ENCODE measurements at places on chromosomes 6 and 20.

DNA sequence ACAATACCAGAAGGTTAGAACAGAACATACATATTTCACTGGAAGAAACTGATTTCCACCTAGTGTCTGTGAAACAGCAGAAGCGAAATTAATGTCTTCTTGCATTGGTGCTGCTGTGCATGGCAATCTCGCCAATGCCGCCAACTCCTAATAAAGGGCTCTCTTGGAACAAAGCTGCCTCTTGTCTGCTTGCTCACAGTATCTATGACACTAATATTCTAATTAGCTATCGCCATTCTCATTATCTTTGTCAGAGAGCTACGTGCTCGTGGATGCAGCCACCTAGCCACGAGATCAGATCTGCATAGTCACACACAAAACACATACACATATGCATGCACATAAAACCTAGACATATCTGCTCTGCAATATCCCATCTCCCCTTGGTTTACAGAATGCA, 145.9 kb upstream of the OLIG3 start:
- DNase-seq = no peak

- DNase-seq = no peak
These were observed 14.3 kb upstream of the PIM1 start for GRCh38 chr6:37155394-37156312.

DNA sequence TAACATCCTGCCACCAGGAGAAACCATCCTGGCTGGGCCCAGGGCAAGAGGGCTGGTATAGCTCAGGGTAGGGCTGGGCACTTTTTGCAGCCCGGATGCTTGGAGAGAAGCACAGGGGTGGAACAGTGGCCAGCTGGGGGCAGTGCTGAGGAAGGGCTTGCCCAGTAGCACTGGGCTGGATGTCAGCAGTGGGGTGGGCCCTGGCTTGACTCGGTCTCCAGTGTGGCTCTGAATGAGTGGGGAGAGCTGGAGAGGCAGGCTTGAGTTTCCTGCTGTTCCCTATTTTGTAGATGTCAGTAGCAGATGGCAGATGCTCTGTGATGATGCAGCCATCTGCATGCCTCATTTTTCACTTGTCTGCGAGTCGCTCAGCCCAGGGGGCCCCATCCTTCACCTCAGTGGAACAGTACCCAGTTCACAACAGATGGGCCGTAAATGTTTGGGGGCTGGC, 56.3 kb upstream of the TULP1 start:
- DNase-seq = no peak

DNA sequence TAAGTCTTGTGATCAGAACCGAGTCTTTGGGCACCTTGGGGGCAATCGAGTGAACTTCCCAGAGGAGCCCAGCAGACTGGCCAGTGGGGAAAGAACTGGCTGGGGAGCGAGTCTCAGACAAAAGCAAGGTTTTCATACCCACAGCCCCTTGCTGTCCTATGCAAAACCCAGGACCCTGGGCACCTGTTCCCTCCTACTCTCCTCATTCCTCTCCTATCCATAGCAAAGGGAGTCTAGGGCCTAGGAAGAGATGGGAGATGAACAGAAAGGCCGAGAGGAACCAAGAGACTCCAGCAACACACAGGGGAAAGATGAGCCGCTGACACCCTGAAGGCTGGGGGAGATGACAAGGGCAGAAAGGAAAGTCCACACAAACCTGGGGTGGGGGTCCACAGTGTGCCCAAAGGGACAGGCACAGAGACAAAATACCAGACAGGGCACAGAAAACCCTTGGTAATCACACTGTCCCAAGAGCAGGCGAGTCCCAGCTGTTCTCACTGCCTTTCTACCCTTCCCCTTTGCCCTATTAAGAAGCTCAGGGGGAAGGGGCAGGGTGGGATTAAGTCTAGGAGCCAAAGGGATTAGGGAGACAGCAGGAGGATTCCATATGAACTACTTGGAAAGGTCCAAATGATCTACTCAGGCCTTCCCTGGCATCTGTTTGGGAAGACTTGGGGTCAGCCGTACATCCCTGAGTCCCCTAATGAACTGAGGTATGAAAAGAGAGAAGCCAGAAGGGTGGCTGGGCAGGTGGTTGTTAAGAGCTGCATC, 6.5 kb downstream of the PPP1R18 start:
- no peak for DNase-seq

GRCh38 chr6:154010371-154010770, 28.7 kb upstream of the OPRM1 start:
- DNase-seq = no peak

DNA sequence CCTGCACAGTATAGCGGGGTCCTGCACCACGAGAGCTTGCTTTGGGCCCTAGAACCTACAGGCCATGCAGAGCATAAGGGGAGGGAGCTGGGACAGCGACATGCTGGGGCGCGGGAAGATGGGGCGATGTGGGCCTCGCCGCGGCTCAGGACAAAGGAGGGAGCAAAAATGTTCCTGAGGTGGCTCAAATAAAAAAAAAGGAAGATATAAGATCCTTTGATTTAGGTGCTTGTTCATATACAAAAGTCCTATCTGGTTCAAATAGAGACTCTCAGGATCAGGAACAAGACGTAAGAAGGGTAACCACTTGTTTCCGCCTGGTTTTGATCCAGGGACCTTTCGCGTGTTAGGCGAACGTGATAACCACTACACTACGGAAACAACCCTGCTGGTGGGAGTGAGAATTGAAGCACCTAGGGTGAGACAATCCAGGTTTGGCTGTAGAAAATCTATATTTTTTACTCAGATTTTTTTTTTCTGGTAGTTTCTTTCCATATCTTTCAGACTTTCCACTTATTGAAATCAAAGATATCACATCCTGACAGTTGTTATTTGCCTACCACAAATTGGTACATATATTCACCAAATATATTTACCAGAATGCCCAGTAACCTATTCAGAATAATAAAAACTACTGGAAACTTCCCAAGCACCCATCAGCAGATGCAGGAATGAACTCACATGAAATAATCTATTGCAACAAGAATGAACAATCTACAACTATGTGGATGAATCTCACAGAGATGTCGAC, 177.9 kb upstream of the ZNF184 start:
- DNase-seq = peak; percentile 82

DNA sequence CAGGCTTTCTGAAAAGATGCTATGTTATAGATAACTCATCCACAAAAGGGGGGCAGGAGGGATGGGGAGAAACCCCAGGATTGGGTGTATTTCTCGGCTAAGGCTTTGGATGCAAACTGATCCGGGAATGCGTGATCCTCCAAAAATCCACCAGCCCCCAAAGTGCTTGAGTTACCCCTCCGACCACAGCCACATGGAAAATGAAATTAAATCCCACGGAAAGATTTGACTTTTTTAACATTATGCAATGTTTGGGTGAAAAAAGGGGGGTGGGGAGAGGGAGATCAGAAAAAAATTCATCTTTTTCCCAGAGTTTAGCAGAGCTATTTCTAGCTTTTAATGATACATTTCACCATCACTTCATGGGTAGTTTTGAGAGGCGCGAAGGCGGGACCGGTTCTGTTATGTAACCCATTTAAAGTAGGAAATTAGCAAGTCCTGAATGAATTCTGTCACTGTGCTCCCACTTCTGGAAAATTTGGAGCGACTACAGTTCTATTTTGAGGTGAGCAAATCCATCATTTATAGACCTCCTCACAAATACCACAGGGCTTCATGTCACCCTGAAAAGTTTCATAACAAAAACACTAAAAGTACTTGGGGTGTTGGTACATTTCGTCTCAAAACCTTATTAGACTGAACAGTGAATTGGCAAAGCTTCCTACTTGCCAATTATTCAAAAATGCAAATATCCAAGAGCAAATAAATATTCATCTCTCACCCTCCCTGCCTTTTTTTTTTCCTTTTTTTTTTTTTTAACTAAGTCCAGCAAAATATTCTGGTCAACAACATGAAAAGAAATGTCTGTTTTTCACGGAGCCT, 51.9 kb upstream of the NFATC2 start:
- no peak for DNase-seq

DNA sequence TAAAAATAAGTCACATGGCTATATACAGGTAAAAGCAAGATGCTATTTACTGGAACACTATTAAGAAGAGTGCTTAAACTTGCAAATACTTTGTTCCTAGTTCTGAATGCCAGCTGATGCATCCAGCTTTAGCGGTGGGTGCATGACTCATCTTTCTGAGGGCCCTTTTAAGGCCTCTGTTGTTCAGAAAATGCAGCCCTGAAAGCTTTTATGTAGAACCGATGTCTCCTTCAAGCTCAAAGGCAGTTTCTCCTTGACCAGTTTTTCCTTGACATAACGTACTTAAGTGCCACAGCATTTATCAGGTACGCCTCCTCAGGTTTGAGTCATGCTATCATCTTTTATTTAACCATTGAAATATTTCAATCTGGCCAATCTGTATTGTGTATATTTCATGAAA, 82.8 kb downstream of the MLIP start:
- peak; percentile 39 for DNase-seq

GRCh38 chr6:20921578-20921977, 387.3 kb downstream of the CDKAL1 start:
- DNase-seq = no peak

GRCh38 chr6:5318617-5319272, 57.4 kb downstream of the FARS2 start:
- no peak for DNase-seq

DNA sequence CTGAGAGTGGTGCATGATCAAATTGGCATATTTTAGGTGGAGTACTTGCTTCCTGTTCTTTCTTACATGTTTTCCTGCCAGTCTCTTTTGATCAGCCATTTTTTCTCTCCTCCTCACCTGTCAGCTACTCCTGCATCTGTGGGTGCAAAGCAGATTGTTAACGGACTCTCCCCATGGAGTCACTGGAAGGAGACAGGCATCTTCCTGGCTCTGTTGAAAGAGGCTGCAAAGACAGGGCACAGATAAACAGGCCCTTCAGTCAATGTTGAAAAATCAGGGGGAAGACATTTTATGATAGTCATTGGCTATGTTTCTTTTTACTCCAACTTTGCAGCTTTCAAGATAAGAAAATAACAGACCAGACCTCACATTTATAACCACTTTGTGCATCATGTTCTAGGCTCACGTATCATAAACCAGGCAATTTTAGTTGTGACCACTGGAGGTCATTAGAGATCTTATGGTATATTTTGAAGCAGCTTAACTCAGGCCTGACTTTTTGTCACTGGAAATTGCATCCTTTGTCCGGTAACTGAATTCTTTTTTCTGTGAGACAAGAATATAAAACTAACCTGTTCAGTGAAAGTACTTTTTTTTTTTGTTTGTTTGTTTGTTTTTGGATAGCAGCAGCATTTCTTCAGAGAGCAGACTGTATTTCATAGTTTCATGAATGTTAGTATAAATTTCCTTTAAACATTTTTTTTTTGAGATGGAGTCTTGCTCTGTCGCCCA, 20.1 kb downstream of the ECT2L start:
- peak; percentile 71 for DNase-seq

- no peak for DNase-seq
These were observed 93.0 kb downstream of the TBC1D7 start for GRCh38 chr6:13235339-13235738.

DNA sequence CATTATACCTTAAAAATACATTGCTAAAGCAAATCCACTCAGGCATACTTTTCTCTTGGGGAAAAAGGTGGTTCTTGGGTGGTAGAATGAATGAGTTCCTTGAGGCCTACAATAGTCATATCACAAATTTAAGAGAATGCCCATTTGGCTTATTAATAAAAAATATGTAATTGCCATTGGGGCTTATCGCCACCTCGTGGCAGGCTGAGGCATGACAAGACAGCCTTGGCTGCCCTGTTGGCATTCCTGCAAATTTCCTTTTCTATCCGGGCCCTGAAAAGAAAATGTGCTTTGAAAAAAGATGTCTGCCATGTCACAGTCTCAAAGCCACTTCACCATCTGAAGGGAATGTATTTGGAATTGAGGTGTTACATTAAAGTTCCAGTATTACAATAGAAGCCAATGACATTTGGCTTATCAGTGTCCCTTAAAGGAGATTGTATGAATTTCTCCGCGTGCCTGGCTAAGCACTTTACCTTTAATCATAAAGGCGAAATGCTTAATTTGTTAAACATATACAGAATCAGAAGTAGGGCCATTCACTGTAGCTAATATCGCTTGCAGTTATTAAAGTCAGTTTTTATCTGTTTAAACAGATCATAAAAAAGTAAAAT, 188.3 kb upstream of the ZFP64 start:
- DNase-seq = peak; percentile 23

DNA sequence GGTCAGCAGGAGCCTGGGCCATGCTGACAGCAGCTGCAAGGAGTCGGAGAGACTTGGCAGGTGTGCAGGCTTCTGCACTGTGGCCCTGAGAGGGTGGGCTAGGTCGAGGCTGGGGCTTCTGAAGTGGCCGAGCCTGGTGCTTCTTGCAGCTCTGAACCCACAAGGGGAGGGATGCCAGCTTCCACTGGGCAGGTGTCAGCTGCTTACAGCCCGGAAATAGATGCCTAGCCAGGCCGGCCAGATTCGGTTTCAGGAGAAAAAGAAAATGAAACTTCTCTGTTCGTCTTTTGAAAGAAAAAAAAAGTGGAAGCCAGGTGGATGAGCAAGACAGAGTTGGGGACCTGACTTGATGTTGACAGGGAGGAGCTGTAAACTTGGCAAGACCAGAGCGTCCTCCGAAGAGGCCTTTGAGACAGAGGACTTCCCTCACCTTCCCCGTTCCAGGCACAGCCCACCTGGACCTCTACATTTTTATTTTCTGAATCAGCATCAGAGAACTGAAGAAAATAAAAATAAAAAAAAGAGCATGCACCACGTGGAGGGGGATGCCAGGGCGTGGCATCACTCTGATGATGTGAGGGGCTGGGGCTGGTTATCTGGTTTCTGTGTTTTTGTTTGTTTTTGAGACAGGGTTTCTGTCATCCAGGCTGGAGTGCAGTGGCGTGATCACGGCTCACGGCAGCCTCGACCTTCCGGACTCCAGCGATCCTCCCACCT, at the start of gene ZBP1:
Gene ZBP1 (minus strand): TSS at position 153 of the 717 bp plus-strand sequence. CDS start 131 bp downstream, at position 22.
- DNase-seq = no peak

GRCh38 chr6:87840324-87840723, 138.3 kb upstream of the AKIRIN2 start:
- DNase-seq = no peak

DNA sequence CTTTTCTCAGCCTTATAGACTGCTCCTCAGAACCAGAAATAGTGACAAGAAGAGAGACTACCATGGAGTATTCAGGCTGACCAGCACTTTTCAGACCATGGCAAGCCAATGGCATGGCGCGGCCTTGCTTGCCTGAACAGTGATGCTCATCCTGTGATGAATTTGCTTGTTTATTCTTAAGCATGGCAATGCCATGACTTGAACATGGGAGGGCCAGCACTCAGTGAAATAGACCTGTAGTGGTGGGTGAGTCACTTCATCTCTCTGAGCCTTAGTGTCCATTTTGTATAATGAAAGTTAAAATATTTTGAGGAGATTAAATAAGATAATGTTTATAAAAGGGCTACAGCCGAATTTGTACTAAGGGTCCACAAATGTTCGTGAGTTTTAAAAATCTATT, 79.1 kb downstream of the LRRC1 start:
- peak; percentile 17 for DNase-seq

DNA sequence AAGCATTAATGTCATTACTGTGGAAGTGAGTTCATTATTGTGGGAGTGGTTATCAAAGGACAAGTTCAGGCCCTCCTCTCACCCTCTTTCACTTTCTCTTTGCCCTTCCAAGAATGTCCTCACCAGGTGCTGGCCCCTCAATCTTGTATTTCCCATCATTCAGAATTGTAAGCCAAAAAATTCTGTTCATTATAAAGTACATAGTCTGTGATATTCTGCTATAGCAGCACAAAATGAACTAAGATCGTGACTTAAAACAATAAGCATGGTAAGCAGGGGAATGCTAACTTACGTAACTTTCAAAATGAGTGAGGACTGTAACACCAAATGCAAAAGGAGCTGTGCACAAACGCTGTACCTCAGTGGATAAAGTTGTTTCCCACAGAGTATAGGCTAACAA, 515.7 kb upstream of the BTBD3 start:
- DNase-seq = no peak

- DNase-seq = no peak
These were observed 104.0 kb upstream of the ZFP64 start for GRCh38 chr20:52295556-52295955.

GRCh38 chr20:1712634-1713624, 55.4 kb upstream of the SIRPG start:
- peak; percentile 19 for DNase-seq

All from EL (cell line).